GM23248 (cell line): ENCODE measurements at places on chromosomes 3 and 15.

DNA sequence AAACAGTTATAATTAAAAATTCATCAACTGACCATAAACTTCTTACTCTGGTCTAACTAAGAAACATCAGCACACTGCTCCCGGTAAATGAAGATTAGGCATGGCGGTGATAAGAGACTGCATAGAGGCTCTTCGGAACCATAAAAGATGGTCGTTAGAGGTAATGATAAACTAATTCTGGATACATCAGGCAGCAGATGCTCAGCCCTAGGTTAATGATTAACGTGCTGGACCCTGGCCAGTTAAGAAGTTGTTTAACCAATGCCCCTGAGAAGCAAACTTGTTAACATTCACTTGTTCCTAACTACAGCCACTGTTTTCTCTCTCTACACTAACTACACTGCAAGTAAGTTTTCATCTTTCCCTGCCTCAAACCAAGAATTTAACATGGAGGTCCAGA, 111.5 kb downstream of the PDZRN3 start:
- DNase-seq: no peak

- DNase-seq: peak; percentile 93
These were observed 116.7 kb downstream of the STAC start for GRCh38 chr3:36496684-36497633.

- DNase-seq: peak; percentile 60
These were observed 182.4 kb downstream of the SHQ1 start for GRCh38 chr3:72665701-72666446.

DNA sequence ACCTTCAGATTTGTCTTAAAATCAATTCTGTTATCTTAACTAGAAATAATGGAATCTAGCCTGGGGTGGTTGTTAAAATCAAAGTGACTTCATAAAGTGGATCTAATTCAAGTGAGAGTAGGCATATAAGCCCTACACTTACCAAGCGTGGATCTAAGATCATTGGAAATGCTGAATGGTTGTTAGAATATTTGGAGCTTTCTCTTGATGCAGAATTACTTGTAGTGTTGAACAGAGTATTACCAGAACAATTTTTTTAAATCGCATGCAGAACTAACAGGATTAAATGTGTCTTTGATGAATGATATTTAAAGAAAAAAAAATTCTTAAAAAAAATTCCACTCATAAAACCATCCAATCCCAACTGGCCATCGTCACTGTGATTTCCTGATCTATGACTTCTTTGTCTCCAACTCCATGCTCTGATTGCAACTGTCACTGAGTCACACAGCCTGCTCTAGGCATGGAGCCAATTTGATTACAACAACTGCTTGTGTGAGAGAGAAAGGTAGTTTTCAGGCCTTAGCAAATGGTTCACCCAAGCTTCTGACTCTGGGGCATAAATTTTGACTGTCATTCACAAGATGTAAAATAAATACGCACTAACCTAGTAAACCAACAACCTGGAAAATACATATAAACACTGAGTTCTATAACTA, 25.9 kb upstream of the SPRED1 start:
- peak; percentile 73 for DNase-seq
